ENCODE measurements at places on chromosomes 5 and 9.

- no peak for DNase-seq
Measured at GRCh38 chr5:89457411-89458331, 574.7 kb upstream of the MEF2C start.

- no peak for DNase-seq
Measured at GRCh38 chr9:135090547-135090946, 3.1 kb downstream of the OLFM1 start.

- no peak for DNase-seq
Measured at GRCh38 chr5:95591490-95591901, 28.4 kb upstream of the GPR150 start.

DNA sequence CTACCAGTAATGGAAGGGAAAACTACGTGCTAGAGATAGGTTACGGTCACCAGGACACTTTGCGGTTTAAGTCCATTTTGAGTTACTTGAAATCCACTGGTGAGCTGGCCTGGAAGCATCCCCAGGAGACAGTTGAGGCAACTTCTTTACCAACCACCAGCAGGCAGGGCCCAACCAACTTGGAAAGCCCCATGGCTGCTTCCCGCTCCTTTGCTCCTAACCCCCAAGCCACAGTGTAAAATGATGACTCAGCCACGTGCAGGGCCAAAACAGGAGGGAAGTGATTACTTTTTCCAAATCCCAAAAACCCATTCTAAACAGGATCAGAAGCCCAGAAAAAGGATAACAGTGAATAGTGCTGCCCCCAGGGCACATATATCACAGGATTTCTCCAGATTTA is 87.4 kb downstream of the PAX5 start:
- DNase-seq, result no peak

- no peak for DNase-seq
Measured at GRCh38 chr9:126854734-126855133, 5.7 kb upstream of the ZBTB34 start.

DNA sequence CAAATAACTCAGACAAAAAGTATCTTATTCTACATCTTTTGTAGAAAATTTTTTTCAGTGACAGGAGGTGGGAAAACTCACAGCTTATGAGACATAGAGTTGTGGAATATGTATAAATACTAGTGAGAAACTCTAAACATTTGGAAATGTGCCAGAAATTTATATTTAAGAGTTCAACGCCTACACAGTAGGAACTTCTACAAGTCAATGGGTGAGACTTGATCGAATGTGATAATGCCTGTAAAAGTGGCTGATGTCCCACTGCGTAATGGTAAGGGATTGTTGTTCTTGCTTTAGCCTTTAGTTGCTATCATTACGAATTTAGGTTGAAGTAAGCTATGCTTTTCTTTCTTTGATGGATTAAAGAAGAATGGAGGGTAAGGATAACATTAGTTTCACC is 40.0 kb upstream of the RICTOR start:
- no peak for DNase-seq

- no peak for DNase-seq
Measured at GRCh38 chr9:127763918-127764384, 14.5 kb downstream of the SH2D3C start.

DNA sequence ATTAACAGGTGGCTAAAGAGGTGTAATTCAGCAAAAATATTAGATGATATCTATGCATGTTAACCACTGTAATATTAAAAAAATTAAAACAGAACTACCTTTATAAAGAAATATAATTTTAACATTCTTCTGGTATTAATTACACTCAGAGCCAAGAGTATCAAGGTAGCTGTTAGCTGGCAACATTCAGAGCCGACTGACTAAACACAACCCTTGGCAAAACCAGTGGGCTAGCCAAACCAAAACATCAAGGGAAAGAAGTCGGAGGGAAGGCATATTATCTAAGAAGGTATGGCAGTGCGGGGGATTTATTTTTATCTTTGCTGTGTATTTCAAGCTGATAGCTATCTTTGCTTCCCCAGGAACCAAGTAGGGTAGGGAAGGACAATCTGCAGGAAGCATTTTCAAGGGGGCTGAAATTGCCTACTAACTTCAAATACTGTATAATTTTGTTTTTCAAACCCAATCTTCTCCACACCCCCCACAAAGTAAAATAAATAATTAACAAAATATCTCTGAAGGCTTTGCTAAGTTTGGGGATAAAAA is 24.0 kb downstream of the ELL2 start:
- DNase-seq, result no peak

DNA sequence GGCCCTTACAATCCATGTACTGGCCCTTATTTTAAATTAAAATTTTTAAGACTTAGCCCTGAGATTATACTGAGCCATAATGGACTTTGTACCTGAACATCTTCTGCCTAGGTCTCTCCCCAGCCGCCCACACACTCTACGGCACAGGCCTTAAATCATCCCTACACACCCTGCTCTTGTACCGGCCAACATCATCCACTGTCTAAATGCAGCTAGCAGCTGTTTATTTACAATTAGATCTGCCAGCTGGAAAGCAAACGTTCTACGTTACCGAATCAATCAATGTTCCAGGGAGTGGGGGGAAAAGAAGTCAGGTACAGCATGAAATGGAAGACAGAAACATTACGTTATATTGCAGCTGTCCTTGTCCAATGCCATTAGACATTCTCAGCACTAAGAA is 88.4 kb upstream of the GRAMD2B start:
- DNase-seq, result no peak
